Uterine smooth muscle cell (primary cell): ENCODE measurements at places on chromosomes 4 and X. TPM values are rescaled to one million over a fixed set of nuclear protein-coding genes. Genes with fewer than 3 reads are reported as not detected.

Gene H2BW2
- not detected in 2 replicates for total RNA-seq

Gene SPOCK3
- total RNA-seq = 1.4 and 1.7 TPM in 2 replicates

Gene VSIG4
- total RNA-seq = not detected in 2 replicates

Gene CDX4
- not detected in 2 replicates for total RNA-seq

Gene DMP1
- total RNA-seq = not detected in 2 replicates

Gene SYP
- total RNA-seq = 0.12 and 0.33 TPM in 2 replicates

Gene CLTRN
- total RNA-seq = 0.12 TPM in 1 of 2 replicates, not detected in the other
